ENCODE measurements at places on chromosomes 7 and 10.
A peak's percentile ranks its signal among the peaks of the same experiment; 100 is the strongest.

GRCh38 chr7:117706210-117706609 is 167.0 kb downstream of the CTTNBP2 start:
- no peak for DNase-seq

DNA sequence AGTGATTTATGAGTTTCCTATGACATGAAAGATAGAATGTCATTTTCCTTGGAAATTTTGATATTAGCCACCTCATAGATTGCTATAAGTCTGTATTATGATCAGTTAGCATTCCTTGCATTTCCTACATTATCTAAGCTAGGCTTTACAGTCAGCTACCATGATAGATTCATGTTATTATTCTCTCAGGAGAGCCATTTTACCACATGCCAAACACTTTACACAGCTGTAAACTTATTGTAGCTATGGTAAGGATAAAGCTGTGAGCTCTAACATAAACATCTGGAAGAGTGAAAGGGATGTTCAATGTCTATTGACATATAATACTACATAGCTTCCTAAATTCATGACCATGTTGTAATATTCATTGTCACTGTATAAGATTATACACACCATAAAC is 608.0 kb downstream of the PHTF2 start:
- no peak for DNase-seq

DNA sequence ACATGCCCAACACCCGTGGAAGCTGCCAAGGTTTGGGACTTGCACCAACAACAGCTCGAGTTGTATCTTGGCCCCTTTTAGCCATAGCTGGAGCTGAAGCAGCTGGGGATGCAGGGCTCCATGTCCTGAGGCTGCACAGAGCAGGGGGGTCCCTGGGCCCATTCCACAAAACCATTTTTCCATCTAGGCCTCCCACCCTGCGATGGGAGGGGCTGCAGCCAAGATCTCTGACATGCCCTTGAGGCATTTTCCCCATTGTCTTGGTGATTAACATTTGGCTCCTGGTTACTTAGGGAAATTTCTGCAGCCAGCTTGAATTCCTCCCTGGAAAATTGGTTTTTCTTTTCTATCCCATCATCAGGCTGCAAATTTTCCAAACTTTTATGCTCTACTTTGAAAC is 637.8 kb upstream of the VSTM2A start:
- no peak for DNase-seq

- no peak for DNase-seq
These were observed 203.3 kb downstream of the DIP2C start for GRCh38 chr10:486206-486605.

DNA sequence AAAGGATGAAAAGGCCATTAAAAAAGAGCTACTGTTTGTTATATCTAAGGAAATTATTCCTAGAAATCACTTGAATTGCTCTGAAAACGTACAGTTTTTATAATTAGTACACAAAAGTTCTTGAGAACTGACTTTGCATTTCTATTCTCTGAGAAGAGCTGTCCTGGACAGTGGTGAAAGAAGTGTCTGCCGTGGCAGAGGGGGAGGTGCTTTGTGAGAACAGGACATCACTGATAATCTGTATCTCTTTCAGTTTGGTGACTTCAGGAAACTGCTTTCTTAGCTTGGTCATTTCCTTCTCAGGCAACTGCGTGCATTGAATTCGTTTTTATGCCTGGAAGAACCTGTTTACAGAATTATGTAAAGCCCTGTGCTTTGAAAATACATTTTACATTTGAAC is 52.1 kb downstream of the POLL start:
- DNase-seq: no peak

GRCh38 chr7:158596309-158596708 is 8.7 kb upstream of the PTPRN2 start:
- no peak for DNase-seq

- DNase-seq: no peak
These were observed 22.4 kb downstream of the DPYSL4 start for GRCh38 chr10:132209130-132209529.

GRCh38 chr10:98528166-98528804 is 81.5 kb upstream of the HPS1 start:
- no peak for DNase-seq

- DNase-seq: no peak
These were observed 160.8 kb upstream of the NPSR1 start for GRCh38 chr7:34497153-34497777.

DNA sequence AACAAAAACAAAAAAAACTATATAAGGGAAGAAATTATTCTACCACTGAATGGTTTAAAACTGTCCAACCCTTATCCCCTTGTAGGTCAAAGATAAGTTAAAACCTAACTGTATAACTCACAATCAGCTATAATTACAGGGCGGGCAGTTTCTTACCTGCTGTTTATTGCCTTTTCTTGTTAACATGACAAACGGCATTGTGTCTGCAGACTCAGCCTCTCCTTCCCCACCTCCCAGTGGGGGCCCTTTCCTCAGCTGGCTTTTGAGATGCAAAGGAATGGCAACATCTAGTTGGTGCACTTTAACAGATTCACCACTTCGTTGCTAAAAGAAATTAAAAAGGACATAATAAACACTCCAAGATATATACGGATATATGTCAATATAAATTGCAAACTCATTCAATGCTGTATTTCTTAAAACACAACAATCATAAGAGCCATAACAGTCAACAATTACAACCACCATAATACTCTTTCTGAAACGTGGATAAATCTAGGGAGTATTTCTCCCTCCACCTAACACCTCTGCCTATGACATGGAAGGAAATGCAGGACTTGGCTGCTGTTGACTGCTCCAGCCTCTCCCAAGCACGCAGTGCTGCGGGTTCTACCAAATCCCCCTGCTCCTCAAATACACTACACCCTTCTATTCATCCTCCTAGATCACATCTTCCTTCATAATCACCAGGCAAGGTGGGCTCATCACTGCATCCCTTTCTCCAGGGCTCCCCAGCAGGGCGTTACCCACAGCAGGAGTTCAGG is 106.0 kb downstream of the UPF2 start:
- DNase-seq: no peak

DNA sequence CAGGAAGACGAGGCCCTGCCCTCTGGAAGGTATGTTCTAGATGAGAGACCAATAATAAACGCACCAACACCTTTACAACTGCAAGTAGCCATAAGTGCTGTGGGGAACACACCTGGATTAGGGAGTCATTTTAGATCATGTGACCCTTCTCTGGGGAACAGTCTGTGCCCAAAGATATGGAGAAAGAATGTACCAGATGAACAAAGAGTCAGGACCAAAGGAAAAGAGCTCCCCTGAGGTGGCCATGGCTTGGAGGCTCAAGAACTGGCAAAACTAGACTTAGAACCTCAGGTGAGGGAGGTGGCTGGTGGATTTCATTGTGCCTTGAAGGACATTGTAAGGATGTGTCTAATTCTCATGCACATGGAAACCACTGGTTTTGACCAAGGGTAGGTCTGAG is 10.3 kb upstream of the EN2 start:
- no peak for DNase-seq

- peak; percentile 96 for DNase-seq
These were observed 186.4 kb downstream of the FAM107B start for GRCh38 chr10:14588084-14588937.

DNA sequence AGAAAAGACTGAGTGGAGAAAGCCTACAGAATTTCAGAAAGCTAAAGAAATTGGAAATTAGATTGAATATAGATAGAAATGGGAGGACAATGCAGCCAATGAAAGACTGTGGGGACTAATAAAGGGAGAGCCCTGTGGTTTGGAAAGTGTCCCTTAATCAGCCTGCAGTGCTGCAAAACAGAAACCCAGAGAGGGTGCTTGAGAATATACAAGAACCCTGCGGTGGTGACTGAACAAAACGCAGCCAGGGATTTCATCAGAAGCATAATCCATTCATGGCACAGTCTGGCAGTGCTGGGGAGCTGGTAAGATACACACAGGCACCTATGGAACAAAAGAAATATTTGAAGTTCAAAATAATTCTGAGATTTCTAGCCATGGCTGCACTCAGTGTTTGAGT is 19.1 kb downstream of the CEP41 start:
- no peak for DNase-seq

- DNase-seq: no peak
These were observed 108.7 kb downstream of the GFRA1 start for GRCh38 chr10:116164291-116164690.

- DNase-seq: peak; percentile 66
These were observed 19.3 kb downstream of the OR6B1 start for GRCh38 chr7:144019457-144019856.

DNA sequence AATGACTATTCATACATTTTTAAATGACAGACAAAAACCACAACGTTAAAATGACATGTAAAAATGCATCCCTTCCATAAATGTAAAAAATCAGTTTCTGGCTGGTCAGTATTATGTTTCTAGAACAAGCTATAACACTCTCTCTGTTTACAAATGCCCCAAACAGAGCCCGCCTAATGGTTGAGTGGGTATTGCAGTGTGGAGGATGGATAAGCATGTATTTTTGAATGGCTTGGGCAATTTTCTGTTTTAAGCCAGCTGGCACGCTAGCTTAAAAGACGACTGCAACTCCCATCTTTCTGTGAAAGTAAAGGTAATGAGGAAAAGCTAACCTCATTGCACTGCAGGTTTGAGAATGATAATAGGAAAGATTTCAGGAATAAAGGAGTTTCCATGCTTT is 430.7 kb downstream of the PARD3 start:
- DNase-seq: no peak

- no peak for DNase-seq
These were observed 665 bp downstream of the BHLHA15 start for GRCh38 chr7:98211676-98212531.

DNA sequence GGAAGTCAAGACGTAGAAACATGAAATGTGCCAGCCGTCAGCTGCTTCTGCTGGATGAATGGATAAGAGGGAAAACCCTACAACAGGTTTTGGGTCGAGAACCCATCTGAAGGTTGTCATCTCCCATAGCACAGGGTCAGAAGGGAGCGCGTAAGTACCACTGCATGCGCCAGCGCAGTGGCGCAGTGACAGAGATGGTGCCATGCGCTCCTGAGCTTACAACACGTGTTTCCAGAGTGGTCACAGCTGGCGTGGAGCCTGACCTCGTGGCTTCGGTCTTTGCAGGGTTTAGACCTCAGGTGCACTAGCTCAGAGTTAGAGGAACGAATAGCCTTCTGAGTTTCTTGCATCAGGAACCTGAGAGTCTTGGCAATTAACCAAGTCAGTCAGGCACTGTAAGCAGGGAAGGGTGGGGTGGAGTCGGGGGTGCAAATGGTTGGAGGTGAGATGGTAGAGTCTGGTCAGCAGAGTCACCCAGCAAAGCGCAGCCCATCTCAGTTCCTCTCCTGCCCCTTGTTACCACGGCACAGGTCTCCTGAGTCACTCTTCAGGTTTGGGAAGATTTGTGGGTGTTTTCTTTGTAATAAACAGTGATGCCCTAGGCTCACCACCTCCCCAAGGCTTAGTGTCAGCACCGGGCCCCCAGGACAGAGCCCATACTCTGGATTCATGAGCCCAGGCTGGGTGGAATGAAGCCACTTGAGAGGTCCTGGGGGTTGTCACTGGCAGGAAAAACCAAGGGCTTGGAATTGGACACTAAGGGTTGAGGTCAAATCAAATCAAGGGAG is 84.1 kb upstream of the PPIF start:
- DNase-seq: no peak

DNA sequence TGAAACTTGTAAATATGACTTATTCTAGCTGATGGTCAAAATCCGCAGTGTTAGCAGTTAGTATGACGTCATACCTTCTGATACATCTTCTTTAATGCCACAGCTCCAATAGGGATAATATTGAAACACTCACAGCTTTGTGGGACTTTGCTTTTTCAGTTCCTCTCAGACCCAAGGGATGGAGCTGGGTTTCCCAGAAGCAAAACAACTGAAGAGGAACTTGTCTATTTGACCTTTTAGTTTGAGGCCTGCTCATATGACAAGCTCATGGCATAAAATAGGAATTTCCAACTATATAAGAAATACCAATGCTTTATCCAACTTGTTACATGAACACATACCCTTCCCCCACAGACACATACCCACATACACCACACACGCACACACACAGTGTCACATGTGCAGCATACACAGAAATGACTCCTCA is 31.6 kb upstream of the C10orf67 start:
- DNase-seq: no peak

DNA sequence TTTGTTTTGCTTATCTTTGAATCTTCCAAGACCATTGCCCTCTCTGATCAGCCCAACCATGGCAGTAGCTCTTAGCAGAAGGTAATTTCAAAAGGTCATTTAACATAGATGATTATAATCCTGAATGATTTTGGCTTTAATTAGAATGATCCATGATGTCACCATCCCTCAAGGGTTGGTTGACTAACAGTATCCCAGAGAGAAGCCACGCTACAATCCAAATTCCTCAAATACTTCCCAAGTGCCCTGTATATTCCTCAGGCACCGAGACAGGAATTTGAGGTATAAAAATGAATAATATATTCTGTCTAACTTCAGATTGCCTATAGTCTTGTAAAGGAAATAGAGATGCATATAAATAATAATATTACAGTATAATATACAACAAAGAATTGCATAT is 42.1 kb upstream of the TMEM196 start:
- no peak for DNase-seq

DNA sequence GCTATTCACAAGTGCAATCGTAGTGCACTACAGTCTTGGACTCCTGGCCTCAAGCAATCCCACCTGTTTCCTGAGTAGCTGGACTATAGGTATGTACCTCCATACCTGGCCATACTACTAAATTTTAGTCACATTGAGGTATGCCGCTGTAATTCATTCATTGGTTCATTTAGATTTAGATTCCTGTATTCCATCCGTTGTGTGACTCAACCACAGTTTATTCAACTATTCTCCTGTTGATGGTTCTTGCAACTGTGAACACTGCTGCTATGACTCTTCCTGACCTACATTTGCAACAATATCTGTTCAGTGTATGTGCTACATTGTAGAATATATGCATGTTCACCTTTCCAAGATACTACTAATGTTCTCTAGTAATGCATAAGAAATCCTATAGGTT is 8.0 kb upstream of the ZCCHC24 start:
- DNase-seq: no peak

GRCh38 chr10:93821051-93821772 is 63.5 kb downstream of the LGI1 start:
- DNase-seq: no peak

GRCh38 chr10:93364966-93365365 is 117.2 kb downstream of the MYOF start:
- DNase-seq: no peak

GRCh38 chr7:120831260-120831659 is 26.7 kb downstream of the TSPAN12 start:
- DNase-seq: no peak

GRCh38 chr10:73838827-73839226 is 27.4 kb upstream of the NDST2 start:
- no peak for DNase-seq

DNA sequence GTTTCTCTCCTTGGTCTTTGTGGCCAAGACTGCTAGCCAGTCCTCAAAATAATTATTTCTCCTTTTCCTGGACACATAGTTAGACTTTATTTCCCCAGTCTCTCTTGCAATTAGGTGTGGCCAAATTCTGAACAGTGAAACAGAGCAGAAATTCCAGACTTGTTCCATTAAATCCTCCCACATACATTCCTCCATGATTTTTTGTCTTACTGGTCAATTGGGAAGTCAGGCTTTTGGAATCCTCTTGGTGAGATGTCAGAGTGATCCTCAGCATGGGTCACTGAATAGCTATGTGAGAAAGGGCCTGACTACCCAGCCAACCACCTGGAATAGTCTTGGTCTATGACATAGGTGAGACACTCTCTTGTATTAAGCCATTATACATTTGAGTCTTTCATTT is 164.2 kb downstream of the DGKI start:
- DNase-seq: no peak
